ENCODE measurements at places on chromosomes 3 and 15.

DNA sequence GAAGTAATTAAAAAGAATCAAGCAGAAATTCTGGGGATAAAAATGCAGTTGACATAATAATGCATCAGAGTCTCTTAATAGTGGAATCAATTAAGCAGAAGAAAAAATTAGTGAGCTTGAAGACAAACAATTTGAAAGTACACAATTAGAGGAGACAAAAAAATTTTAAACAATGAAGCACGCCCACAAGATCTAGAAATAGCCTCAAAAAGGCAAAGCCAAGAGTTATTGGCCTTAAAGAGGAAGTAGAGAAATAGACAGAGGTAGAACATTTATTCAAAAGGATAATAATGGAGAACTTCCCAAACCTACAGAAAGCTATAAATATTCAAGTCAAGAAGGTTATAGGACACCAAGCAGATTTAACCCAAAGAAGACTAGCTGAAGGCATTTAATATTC lies 113.3 kb downstream of the TBC1D2B start:
- no peak for DNase-seq

DNA sequence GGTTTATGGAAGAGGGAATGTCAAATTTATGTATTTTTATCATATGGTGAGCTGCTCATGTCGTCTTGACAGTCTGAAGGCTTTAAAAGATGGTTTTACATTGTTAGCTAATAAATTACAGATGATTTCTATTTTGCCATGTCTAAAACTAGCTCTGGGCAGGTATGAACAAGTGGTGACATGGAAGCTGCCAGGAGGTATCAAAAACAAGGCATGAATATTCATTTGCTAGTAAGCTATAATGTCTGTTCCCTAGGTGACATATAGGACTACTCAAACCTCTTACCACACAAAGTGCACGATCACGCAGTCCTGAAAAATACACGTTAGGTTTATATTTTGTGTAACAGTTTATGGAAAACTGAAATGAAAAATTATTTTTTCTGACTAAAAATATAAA lies 34.8 kb downstream of the ST3GAL6 start:
- DNase-seq: no peak

DNA sequence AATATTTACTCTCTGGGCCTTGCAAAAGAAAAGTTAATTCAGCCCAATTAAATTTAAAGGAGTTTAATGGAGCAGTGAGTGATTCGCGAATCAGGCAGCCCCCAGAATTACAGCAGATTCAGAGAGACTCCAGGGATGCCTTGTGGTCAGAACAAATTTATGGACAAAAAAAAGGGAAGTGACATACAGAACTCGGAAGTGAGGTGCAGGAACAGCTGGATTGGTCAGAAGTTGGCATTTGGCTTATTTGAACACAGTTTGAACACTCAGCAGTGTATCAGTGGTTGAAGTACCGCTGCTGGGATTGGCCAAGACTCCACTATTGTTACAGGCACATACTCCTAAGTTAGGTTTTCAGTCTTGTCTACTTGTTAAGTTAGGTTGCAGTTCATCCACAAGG lies 145.0 kb upstream of the GAP43 start:
- DNase-seq: no peak

DNA sequence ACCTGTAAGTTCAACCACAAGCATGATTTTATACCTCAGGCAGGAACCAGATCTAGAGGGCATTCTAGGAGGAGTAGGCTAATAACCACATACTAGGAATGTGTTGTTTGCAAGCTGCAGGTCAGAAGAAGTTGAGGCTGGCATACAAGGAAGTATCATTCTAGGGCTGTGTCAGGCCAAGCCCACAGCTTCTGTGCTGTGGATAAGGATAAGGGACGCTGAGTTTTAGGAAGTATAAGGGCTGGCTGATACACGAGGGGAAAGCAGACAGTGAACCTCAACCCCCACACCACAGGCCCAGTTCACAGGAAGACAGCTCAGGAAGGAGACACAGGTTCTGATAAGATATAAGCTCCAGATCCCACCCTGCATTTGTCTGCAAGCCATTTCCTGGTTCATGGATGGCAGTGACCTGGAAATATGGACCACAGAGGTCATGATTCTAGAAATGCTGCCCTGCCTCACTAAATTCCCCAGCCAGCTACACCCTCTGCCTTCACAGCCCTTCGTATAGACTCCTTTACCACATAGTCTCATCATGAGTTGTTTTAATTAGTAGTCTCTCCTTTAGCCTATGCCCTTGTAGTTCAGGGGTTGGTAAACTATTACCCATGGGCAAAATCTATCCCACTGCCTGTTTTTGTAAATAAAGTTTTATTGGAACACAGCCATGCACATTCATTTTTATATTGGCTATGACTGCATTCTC lies 260.7 kb downstream of the OPA1 start:
- DNase-seq: no peak

DNA sequence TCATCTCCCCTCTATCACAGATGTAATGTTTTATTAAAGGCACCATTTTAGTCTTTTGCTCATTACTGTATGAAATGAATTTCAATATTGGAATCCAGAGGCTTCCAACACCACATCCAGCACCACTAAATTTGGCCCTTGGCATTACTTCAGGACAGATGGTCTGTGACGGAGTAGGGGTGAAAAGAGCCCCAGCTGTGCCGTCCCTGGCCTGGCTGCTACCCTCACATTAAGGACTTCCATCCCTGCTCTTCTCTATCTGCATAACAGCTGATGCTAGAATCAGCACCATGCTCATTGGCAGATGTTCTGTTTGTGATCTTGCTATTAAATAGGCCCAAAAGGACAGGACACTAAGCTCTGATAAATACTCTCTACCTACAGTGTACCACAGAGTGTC lies 152.9 kb downstream of the IL1RAP start:
- no peak for DNase-seq

GRCh38 chr3:194443901-194444300 lies 42.9 kb downstream of the ATP13A3 start:
- no peak for DNase-seq

GRCh38 chr15:79674124-79674465 lies 222.7 kb downstream of the MTHFS start:
- DNase-seq: no peak

GRCh38 chr15:100783291-100783690 lies 96.3 kb upstream of the ALDH1A3 start:
- DNase-seq: no peak

Measured in CD4-positive, alpha-beta T cell treated with Interleukin-4 for 4 hours (primary cell).